ENCODE measurements at places on chromosomes 7 and 10.

GRCh38 chr10:18456984-18457383, 194.4 kb downstream of the NSUN6 start:
- DNase-seq, result no peak

DNA sequence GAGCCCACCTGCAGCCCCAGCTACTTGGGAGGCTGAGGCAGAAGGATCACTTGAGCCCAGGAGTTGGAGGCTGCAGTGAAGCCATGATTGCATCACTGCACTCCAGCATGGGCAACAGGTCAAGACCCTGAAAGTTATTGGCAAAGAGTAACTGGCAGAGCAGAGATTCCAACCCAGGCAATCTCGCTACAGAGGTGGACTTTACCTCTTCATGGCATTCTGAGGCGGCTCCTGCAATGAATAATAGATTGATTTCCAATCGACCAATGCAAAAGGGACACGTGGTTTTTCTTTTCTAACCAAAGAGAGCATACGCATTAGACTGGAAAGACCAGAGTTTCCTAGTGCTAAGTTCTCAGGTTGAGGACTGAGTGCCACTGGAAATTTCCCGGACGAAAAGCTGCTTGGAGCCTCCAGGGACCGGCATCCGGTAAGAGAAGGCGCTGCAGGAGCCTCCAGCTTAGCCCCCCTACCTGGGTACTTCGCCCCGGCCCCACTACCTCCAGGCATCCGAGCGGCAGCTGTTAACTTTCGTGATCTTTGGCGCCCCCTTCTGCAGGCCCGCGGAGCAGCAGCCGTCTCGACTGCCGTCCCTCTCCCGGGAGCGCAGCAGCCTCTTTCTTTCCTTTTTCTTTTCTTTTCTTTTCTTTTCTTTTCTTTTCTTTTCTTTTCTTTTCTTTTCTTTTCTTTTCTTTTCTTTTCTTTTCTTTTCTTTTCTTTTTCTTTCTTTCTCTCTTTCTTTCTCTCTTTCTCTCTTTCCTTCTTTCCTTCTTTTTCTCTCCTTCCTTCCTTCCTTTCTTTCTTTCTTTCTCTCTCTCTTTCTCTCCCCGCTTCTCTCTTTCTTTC, 4.1 kb downstream of the MBLAC1 start:
- DNase-seq, result peak; percentile 86

GRCh38 chr7:36261019-36261754, 108.1 kb downstream of the EEPD1 start:
- DNase-seq, result peak; percentile 22

DNA sequence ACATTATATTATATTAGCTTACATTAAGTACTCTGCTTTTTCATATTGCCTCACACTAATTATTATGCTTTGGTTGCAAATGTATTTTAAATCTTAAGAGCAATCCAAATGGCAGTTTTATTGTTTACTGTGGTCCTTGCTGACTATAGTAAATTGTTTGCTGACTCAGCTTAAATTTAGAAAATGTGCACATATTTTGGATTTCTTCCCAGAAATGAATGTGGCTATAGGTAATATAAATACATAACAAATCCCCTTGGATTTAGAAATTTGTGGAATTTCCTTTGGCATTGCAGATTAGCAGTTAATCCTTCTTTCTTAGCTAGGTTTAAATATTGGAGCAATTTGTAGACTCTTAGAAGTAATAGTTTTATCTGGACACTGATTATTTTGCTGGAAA, 565.8 kb downstream of the NRG3 start:
- no peak for DNase-seq

Measured in hematopoietic multipotent progenitor cell treated with erythropoietin and hydrocortisone succinate and interleukin-3 and kit ligand, for 6 days (in vitro differentiated cells).